ENCODE measurements at places on chromosomes 12 and 14. TPM values are rescaled to one million over a fixed set of nuclear protein-coding genes. Genes with fewer than 3 reads are reported as not detected.

LRRC10 gene
- not detected for total RNA-seq

ARMH4 gene
- 11.5 TPM for total RNA-seq

STAB2 gene
- total RNA-seq = 19.4 TPM

CCNB1IP1 gene
- total RNA-seq = 61.6 TPM

RFX4 gene
- not detected for total RNA-seq

TMEM30B gene
- 4.1 TPM for total RNA-seq

SLC39A5 gene
- total RNA-seq = 1.8 TPM

NRDE2 gene
- 27.3 TPM for total RNA-seq

KRT83 gene
- total RNA-seq = not detected

SRRM4 gene
- not detected for total RNA-seq

- DNase-seq = no peak
- no peaks in the 10 kb centered on the region for H3K4me1 ChIP-seq
- H3K27ac ChIP-seq = no peak overlapping the region
- H3K27me3 ChIP-seq = no peaks in the 10 kb centered on the region
- H3K36me3 ChIP-seq = no peaks in the 10 kb centered on the region
Measured at GRCh38 chr14:35133542-35134328, 11.4 kb downstream of the PRORP start.

- no peaks in the 10 kb centered on the region for H3K27me3 ChIP-seq
- H3K4me1 ChIP-seq = no peaks in the 10 kb centered on the region
- H3K27ac ChIP-seq = no peak overlapping the region
- no peak overlapping the region for H3K4me3 ChIP-seq
- H3K36me3 ChIP-seq = no peaks in the 10 kb centered on the region
Measured at GRCh38 chr12:116159593-116160200, 117.8 kb downstream of the MED13L start.

DNA sequence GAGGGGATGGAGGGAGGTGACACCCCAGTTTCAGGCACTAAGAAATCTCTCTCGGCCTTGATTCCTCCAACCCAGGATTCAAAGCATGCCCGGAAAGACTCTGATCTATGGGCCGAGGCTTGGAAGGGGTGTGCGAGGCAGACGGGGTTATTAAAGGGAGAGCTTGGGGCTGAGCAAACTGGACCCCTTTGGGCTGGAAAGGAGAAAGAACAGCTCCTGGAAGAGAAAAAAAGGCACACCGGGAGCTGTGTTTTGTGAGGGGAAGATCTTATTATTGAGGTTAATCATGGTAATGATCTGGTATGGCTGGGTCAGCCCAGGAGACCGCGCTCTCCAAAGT, 5.7 kb upstream of the HOXC4 start:
- no peaks in the 10 kb centered on the region for H3K4me1 ChIP-seq
- DNase-seq = no peak
- no peak overlapping the region for H3K27ac ChIP-seq
- no peaks in the 10 kb centered on the region for H3K36me3 ChIP-seq

GRCh38 chr14:31080056-31080455, 53.9 kb upstream of the STRN3 start:
- H3K36me3 ChIP-seq = no peaks in the 10 kb centered on the region
- H3K4me1 ChIP-seq = no peaks in the 10 kb centered on the region
- no peak overlapping the region for H3K4me3 ChIP-seq
- DNase-seq = no peak

GRCh38 chr14:88605594-88605993, 42.8 kb downstream of the ZC3H14 start:
- H3K4me3 ChIP-seq = no peak overlapping the region
- H3K27ac ChIP-seq = no peak overlapping the region
- H3K27me3 ChIP-seq = no peaks in the 10 kb centered on the region
- no peaks in the 10 kb centered on the region for H3K36me3 ChIP-seq
- no peaks in the 10 kb centered on the region for H3K4me1 ChIP-seq

GRCh38 chr12:21906919-21907493, 34.2 kb downstream of the ABCC9 start:
- no peaks in the 10 kb centered on the region for H3K36me3 ChIP-seq
- DNase-seq = no peak
- H3K4me3 ChIP-seq = no peak overlapping the region
- no peak overlapping the region for H3K27ac ChIP-seq
- no peaks in the 10 kb centered on the region for H3K4me1 ChIP-seq
- no peaks in the 10 kb centered on the region for H3K27me3 ChIP-seq

GRCh38 chr14:22375321-22375930, 213.6 kb downstream of the DAD1 start:
- H3K4me3 ChIP-seq = no peak overlapping the region
- no peak overlapping the region for H3K27ac ChIP-seq
- no peaks in the 10 kb centered on the region for H3K36me3 ChIP-seq
- no peaks in the 10 kb centered on the region for H3K27me3 ChIP-seq

DNA sequence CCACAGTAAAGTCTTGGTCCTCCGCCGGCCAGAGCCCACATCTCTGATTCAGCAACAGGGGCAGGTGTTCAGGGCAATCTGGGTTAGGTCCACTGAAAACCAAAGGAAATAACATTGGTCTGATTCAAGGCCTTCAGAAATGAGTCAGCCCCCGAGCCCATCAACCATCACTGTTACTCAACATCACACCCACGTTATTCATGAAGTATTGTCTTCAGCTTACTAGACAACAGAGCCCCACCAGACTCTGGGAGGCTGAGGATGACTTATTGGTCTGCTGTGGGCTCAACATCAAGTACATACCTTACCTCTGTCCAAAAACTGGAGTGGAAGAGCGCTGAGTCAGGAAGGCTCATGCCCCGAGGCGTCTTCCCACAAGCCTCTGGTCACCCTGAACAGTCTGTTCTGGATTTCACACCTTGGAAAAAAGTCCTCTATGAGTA, 97.5 kb downstream of the ZFP36L1 start:
- no peaks in the 10 kb centered on the region for H3K27me3 ChIP-seq
- H3K27ac ChIP-seq = peak overlapping the region; percentile 60
- DNase-seq = peak; percentile 74
- H3K4me1 ChIP-seq = peaks cover 11% of the 10 kb centered on the region
- H3K4me3 ChIP-seq = no peak overlapping the region

DNA sequence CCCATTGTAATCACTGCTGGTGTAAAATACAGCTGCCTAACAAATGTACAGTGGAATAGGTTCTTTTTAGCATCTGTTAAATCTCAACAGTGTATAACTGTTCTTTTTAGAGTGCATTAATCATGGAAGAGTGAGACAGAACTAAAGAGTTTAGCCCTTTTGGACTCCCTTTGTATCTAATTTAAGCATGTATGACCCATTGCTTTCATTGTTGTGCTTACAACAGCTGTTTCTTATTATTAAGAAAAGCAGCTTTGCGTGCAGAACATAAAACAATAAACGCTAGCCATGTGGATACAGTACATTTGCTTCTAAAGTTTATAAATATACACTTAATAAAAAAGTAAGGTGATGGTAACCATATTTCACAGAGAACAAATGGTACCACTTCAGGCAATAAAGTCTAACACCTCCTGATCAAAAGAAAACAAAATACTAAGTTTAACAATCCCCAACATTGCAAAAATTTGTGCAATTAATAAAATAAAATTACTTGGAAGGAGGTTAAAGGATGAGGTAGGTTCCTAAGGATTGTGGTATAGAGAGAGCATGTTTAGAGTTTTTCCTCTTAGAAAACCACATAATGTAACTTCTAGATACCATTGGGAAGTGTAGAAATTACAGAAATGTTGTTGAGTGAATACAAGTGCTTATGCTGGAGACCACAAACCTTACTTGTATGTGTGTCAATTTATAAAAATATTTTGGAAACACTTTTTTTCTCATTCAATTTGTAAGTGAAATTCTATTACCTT, 448.7 kb downstream of the SLC6A15 start:
- H3K4me3 ChIP-seq = no peak overlapping the region
- H3K4me1 ChIP-seq = no peaks in the 10 kb centered on the region
- H3K27me3 ChIP-seq = no peaks in the 10 kb centered on the region
- H3K27ac ChIP-seq = no peak overlapping the region

GRCh38 chr12:120102189-120103043, 14.1 kb downstream of the RAB35 start:
- DNase-seq = no peak
- H3K36me3 ChIP-seq = no peaks in the 10 kb centered on the region
- H3K27ac ChIP-seq = peak overlapping the region; percentile 36
- H3K4me3 ChIP-seq = no peak overlapping the region

DNA sequence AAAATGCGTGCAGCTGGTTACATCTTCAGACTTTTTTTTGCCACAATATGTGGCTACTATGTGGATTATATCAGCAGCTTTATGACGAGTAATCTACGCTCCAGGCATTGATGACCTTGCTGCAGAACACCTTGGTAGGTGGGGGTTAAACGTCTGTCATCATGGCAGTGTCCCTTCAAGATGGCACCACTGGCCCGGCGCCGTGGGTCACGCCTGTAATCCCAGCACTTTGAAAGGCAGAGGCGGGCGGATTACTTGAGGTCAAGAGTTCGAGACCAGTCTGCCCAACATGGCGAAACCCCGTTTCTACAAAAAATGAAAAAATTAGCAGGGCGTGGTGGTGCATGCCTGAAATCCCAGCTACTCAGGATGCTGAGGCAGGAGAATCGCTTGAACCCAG, 177.5 kb downstream of the AEBP2 start:
- no peak for DNase-seq
- H3K27me3 ChIP-seq = no peaks in the 10 kb centered on the region
- no peak overlapping the region for H3K27ac ChIP-seq
- H3K4me3 ChIP-seq = no peak overlapping the region
- H3K36me3 ChIP-seq = no peaks in the 10 kb centered on the region

- no peaks in the 10 kb centered on the region for H3K27me3 ChIP-seq
- no peak overlapping the region for H3K27ac ChIP-seq
- no peak for DNase-seq
- H3K4me1 ChIP-seq = no peaks in the 10 kb centered on the region
- no peaks in the 10 kb centered on the region for H3K36me3 ChIP-seq
Measured at GRCh38 chr12:124610629-124611558, 43.5 kb upstream of the NCOR2 start.

- H3K36me3 ChIP-seq = no peaks in the 10 kb centered on the region
- DNase-seq = no peak
- no peak overlapping the region for H3K4me3 ChIP-seq
- no peak overlapping the region for H3K27ac ChIP-seq
Measured at GRCh38 chr14:31078766-31079165, 52.6 kb upstream of the STRN3 start.

DNA sequence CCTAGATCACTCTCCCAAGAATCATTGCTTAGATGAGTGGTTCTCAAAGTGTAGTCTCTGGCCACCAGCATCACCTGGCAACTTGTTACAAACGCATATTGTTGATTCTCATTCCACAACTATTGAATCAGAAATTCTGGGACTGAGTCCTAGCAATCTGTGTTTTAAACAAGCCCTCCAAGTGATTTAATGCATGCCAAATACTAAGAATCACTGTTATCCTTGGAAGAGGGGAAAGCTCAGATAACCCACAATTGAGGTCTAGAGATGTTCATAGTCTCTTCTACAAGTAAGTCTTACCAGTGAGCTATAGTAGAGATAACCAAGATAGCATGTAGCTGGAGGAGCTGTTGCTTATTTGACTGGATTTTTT, 666.6 kb downstream of the DIO2 start:
- no peaks in the 10 kb centered on the region for H3K27me3 ChIP-seq
- H3K27ac ChIP-seq = no peak overlapping the region
- DNase-seq = no peak
- no peak overlapping the region for H3K4me3 ChIP-seq
- H3K36me3 ChIP-seq = no peaks in the 10 kb centered on the region
- H3K4me1 ChIP-seq = peaks cover 6% of the 10 kb centered on the region

DNA sequence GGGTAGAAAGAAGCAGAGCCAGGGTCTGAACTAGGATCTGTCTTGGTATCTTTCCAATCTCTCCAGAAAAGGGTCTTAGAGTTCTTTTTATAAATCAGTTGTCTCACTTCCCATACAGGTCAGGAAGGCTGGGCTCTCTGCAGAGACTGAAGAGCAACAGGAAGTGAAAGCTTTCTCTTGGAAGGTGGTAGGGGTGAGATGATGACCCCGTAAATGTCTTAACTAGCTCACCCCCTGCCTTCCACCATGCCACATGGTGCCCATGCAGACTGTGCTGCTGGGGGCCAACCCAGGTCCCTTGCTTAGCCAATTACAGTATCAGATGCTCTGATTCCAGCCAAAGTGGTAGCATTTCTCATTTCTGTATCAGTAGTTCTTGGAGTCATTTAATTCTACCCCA, 17.6 kb upstream of the RASSF8 start:
- no peak for DNase-seq
- no peak overlapping the region for H3K27ac ChIP-seq
- no peaks in the 10 kb centered on the region for H3K27me3 ChIP-seq
- no peaks in the 10 kb centered on the region for H3K4me1 ChIP-seq

GRCh38 chr12:71947645-71948105, 9.0 kb downstream of the TPH2 start:
- H3K36me3 ChIP-seq = no peaks in the 10 kb centered on the region
- H3K4me1 ChIP-seq = no peaks in the 10 kb centered on the region

- H3K4me3 ChIP-seq = no peak overlapping the region
- no peaks in the 10 kb centered on the region for H3K36me3 ChIP-seq
- H3K27me3 ChIP-seq = no peaks in the 10 kb centered on the region
Measured at GRCh38 chr12:106551410-106551809, 31.4 kb upstream of the RFX4 start.

DNA sequence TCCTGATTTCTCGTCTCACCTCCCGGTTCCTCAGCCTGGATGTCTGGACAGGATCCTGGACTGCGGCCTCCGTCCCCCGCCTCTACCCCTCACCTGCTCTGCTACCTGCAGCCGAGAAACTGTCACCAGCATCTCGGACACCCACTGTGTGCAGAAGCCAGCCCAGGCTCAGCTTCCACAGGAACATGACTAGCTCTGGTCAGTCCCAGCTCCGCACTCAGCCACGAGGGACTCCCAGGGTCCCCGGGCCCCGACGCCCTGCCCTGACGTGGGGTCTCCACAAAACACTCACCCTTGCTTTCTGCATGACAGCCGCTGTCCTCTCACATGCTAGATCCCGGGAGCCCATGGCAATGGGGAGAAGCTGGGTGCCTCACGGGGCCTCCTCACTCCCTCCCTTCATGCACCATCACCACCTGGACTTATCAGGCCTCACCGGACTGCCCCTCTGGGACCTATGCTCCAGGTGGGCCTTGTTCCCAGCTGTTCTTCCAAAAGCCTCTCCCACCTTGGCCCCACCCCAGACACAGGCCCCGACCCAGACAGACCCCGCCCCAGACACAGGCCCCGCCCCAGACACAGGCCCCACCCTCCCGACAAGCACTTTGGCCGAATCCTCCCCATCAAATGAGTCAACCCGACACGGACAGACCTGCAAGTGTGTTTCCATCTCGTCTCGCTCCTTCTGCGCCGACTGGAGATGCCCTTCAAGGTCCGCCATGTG, 26.9 kb upstream of the ANKLE2 start:
- H3K4me3 ChIP-seq = no peak overlapping the region
- H3K27me3 ChIP-seq = no peaks in the 10 kb centered on the region
- no peak overlapping the region for H3K27ac ChIP-seq
- no peak for DNase-seq
- H3K4me1 ChIP-seq = no peaks in the 10 kb centered on the region

DNA sequence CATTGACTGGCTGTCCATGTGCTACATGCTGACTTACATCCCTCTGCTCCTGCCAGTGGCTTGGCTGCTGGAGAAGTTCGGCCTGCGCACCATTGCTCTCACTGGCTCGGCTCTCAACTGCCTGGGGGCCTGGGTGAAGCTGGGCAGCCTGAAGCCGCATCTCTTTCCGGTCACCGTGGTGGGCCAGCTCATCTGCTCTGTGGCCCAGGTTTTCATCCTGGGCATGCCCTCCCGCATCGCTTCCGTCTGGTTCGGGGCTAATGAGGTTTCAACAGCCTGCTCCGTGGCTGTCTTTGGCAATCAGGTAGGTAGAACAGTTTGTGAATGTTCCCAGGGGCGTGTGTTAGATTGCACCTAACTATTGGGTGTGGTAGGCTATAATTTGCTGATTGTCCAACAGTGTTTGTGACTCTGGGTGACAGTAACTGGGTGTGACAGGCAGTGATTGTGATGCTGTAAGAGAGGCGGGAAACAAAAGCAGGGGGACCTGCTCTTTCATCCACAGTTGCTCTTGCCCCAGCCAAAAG, 981 bp downstream of the FLVCR2 start:
- H3K27me3 ChIP-seq = no peaks in the 10 kb centered on the region
- peak overlapping the region; percentile 81 for H3K27ac ChIP-seq
- DNase-seq = no peak
- H3K4me3 ChIP-seq = peak overlapping the region; percentile 57
- H3K36me3 ChIP-seq = no peaks in the 10 kb centered on the region

Data from uterus (tissue), 4 donors.